Neural crest cell (in vitro differentiated cells): ENCODE measurements at places on chromosomes 7 and 10.

GRCh38 chr10:90977162-90977854, 56.4 kb upstream of the ANKRD1 start:
- no peak for DNase-seq

- DNase-seq, result no peak
Measured at GRCh38 chr7:143172354-143172753, 10.9 kb upstream of the TAS2R39 start.

- DNase-seq, result no peak
Measured at GRCh38 chr10:120105001-120105400, 212.5 kb downstream of the SEC23IP start.

DNA sequence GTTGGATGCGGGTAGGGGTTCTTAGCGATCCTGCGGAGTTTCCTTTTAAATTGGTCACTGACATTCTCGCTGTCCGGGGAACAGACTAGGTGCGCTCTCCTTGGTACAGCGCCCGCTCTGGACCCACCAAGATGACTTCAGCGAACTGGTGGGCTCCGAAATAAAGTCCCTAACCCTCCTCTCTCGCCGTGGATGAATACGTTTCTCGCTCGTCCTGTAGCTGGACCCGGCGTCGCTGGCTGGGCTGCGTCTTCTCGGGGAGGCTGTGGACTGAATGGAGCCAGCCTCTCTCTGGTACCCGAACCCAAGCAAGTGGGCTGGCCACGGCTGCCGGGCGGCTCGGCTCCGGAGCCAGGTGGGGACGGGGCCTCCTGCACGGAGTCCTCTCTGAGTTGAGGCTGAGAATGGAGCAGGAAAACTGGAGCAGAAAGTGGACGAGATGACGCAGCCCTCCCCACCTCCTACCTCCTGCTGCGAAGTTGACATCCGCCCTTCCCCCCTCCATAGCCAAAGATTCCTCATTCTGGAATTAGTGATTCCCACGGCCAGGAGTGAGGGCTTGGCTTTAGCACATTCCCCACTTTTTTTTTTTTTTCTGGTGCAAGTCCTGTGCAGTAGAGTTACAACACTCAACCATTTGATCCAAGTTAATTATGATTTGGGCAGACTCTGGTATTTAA, 1.5 kb downstream of the UNC5B start:
- no peak for DNase-seq

DNA sequence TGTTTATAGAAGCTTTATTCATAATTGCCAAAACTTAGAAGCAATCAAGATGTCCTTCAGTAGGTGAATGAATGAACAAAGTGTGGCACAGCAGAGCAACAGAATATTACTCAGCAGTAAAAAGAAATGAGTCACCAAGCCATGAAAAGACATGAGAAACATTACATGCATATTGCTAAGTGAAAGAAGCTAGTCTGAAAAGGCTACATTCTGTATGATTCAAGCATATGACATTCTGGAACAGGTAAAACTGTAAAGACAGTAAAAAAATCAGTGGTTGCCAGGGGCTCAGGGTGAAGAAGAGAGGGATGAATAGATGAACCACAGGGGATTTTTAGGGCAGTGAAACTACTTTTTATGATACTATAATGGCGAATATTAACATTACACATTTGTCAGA, 80.9 kb upstream of the APBB1IP start:
- DNase-seq, result no peak

DNA sequence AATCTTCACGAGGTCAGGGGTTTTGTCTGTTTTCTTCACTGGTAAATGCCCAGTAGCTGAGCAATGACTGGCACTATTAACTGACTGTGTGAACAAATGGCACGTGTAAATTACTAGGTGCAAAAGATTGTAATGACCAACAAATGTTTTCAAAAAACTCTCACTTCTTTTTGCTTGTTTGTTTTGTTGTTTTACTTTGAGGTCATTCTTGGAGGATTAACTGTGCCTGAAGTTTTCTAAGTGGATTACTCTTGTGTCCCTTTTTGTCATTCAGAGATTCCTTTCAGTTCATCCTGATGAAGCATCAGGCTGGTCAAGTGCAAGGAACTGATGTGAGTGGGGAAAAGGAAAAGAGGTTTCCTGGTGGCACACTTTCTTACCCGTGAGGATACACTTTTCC, 74.4 kb upstream of the PPP1R3C start:
- DNase-seq, result no peak

- no peak for DNase-seq
Measured at GRCh38 chr7:30027065-30027456, 559 bp upstream of the FKBP14 start.

DNA sequence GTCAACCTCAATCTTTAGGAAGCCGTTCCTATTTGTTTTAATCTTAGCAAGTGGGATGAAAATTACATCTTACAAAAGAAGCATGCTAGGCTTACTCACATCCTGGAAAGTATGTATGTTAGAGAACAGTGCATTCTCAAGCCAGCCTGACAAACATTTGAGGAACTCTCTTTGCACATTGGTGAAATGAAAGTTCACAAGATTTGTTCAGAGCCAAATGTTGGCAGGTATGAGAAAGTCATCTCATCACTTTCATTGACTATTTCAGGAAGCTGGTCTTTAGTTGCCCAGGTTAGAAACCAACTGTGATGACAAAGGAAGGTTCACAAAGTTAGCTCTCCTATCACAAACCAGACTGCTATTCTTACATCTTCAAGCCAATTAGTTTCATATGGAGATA, 57.1 kb downstream of the ABCB1 start:
- DNase-seq, result no peak

- no peak for DNase-seq
Measured at GRCh38 chr7:40965774-40966173, 737.1 kb downstream of the INHBA start.

DNA sequence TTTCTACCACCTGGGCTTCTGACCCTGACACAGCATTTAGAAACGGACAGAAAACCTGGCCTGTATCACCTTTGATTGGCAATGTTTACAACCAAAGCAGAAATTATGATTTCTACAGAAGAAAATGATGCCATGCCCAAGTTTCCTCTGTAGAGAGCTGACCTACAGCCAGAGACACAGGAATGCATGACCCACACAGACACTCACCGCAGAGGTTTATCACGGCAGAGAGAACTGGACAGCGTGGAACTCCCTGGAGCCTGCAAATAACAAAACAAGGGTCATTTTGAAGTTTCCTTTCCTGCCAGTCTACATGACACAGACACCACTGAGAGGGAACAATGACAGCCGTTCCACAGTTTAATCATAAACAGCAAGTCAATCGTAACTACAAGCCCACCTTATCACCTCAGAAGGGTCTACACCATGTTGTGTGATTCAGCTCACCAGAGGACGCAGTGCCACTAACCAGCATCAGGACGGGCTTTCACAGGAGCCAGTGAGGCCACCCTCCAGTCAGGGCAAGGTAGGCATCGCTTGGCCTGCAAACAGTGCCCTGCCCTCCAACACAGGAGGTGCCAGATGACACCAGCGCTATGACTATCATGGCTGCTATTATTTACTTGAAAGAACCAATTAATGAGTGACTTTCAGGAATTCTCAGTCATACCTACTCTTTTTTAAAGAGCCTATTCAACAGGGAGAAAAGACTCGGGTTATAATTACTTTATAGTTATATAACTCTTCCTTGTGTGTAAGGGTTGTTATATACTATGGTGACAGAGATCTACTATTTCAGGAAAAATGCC, 139.9 kb downstream of the TNS3 start:
- no peak for DNase-seq

DNA sequence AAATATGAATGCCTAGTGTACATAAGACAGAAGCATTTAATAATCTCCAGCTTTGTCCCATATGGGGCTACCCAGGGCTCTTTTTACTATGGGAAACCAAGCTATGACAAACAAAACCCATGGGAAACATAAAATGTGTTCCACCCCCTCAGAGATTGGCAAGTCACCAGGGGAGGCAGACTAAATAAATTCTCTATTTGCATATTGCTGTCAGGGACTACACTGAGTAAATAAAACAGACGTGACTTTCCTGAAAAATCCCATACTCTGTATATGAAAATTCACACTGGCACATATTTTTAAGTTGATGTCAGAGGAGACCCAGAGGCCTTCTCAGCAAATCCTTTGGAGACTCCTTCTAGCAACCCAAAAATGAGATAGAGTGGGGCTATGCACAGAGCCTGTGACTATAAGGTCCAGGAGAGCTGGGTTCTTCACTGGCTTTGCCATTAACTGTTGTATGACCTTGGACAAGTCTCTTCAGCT, 44.0 kb upstream of the HPSE2 start:
- no peak for DNase-seq

- DNase-seq, result no peak
Measured at GRCh38 chr7:84720456-84721097, 466.3 kb downstream of the SEMA3D start.

DNA sequence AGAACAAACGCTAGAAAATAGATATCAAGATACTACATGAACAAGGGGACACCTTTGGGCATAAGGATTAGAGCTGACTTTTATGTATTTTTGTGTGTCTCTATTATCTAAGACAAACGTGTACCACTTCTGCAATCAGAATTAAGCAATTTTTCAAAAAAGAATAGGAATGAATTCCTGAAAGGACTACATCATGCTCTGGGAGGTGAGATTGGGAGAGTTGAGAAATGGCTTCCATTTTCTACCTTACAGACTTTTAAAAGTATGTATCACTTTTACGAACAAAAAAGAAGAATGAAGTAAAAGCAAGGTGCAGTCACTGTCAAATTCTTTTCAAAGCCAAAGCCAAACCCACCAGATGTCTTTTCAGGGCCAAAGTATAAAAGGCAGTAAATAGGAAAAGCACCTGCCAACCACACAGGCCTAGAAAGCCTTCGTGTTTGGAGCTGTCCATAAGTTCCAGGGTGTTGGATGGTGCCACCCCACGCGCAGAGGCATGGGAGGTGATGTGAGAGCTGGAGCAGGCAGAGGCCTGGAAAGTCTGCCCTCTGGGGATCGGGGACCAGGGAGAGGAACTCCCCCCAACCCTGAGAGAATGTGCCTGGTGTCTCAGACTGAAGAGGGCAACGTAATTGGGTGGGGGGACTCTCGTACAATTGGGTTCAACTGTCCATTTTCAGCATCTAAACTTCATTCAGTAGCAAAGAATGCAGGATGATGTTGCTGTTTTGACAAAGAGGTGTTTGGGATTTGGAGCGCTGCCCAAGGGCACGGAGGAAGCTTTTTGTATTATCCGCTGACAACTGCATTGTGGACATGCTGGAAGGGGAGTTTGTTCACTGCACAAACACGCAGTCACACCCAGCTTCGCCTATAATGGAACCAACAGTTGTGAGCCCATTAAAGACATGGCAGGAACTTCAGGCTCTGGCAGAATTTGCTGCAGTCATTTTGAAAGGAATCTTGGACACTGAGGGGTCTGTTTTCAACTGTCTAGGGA, 17.6 kb upstream of the CTBP2 start:
- no peak for DNase-seq

GRCh38 chr10:71649631-71650030, 69.9 kb downstream of the C10orf105 start:
- DNase-seq, result no peak

- no peak for DNase-seq
Measured at GRCh38 chr7:70720191-70720873, 411.6 kb upstream of the GALNT17 start.

- DNase-seq, result no peak
Measured at GRCh38 chr10:131825150-131825848, 75.5 kb upstream of the PPP2R2D start.

- DNase-seq, result no peak
Measured at GRCh38 chr7:86991093-86991769, 68.2 kb downstream of the ELAPOR2 start.

- no peak for DNase-seq
Measured at GRCh38 chr7:84022684-84023308, 171.8 kb downstream of the SEMA3A start.

DNA sequence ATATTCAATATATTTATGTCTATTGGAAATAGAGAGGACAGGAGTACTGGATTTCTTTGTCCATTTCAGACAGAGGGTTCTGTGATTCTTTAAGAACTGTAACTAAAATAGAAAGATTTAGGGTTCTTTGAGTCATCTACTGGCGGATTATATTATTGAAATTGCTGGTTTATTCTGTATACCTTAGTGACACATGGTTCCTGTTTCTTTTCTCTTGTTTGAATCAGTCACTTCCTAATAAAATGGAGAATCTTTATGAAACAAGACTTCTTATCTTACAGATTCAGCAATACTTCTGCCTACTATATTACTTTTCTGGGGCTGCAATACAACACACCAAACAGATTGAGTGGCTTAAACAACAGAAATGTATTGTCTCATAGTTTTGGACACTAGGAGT, 20.8 kb upstream of the ZNF800 start:
- DNase-seq, result no peak

GRCh38 chr7:74269757-74270277, 15.6 kb upstream of the RFC2 start:
- peak; percentile 55 for DNase-seq

- no peak for DNase-seq
Measured at GRCh38 chr10:106942035-106942662, 222.4 kb downstream of the SORCS1 start.

DNA sequence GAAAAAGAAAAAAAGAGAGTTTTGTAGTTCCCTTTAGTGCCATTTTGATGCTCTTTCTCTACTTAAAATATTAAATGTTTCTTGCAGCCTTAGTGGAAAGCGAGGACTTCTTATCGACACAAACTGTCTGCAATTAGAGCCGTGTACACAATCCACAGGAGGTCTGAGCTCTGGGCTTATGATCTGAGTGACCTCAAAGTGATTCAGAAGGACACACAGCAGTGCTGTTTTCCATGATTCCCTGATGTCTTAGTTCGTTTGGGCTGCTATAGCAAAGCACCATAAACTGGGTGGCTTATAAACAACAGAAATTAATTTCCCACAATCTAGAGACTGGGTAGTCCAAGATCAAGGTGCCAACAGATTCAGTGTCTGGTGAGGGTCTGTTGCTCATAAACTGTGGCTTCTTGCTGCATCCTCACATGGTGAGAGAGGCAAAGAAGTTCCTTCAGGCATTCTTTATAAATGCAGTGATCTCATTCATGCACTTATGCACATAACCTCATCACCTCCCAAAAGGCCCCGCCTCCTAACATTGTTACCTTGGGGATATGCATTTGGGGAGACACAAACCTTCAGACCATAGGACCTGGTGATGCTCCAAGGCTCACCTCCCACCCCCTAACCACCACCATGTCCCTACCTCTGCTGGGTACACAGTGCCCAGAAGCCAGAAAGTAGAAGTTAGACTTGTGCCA, 204.5 kb upstream of the GHITM start:
- no peak for DNase-seq

DNA sequence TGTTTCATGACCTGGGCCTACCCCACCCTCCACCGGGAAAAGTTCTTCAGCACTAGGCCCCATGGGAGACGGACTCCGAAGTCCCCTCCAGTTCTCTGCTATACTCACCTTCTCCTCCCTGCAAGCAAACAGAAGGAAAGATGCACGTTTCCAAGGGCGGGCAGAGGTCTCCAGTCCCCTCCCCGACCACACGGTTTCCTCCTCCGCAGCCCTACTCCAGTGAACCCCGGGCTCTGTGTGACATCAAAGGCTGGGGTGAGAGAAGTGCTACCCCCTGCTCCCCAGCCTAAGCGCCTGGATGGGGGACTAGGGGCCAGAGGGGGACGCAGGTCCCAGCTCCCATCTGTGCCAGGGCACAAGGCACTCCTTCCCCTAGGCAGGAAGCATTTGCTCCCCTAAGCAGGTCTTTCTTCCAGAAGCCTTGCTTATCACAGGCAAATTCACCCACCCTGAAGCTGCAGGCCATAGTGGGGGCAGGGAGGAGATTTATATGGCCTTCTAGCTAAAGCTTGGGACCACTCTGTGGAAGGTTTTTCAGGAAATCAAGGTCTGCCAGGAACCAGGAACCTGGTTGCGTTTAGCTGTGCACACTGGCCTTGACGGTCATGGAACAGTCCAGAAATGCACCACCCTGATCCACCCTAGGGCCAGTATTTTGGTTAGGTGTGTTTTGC, 52.8 kb downstream of the ASB13 start:
- no peak for DNase-seq
